ENCODE measurements at places on chromosomes 12 and 14.

DNA sequence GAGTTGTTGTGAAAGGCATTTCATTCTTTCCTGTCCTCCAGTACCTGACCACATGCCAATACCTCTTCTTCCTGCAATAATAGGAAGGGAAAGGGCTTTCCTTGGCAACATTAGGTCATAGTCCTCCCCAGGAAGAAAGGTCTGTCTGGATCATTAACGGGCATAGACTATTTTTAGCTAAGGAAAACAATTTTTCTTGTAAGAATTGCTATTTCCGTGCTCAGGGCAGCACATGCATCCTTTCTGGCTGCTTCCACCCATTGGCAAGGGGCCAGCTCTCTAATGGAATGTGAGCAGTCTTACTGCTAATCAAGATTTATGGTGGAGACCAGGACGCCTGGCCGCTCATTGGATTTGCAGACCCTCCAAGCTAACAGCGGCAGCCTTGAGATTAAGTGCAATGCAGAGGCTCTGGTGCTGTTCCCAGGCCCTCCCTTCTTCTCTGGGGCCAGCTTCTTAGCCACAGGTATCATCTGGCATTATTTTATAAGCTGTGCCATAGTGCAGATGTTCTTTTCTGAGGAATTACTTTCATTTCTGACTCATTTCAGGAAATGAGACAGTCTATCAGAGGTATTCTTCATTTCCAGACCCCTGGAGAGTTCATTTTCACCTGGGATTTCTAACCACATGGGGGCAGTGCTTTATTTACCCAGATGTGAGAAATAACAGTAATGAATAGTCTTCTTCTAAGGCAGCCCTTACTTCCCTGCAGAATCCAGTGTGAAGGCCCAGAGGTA lies 52.9 kb downstream of the ANO6 start:
- DNase-seq: no peak

- DNase-seq: no peak
Measured at GRCh38 chr12:114902665-114903064, 218.7 kb upstream of the TBX3 start.

GRCh38 chr12:19596434-19597166 lies 157.3 kb downstream of the AEBP2 start:
- no peak for DNase-seq

DNA sequence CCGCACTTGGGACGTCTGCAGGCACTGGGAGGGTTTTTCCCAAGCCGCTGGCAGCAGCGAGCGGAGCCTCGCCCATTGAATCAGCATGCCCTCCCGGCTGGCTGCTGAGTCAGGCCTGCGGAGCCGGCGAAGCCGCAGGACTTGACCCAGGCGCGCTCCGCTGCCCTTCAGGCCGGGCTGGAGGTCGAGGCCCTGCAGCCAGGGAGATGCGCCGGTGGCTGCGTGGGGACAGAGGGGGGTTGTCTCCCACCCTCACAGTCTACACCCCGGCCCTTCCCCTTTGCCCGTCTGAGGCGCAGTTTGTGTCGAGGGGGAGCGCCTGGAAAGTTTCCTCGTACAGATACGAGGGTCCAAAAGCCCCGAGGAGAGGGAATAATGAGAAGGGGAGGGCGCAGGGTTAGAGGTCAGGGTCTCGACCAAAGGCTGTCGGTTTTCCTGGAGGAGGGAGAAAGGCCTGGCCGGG lies 759 bp upstream of the KLC1 start:
- no peak for DNase-seq

- no peak for DNase-seq
Measured at GRCh38 chr14:50007123-50007903, 109.1 kb downstream of the VCPKMT start.

- DNase-seq: no peak
Measured at GRCh38 chr12:3236345-3237187, 159.4 kb downstream of the TSPAN9 start.

DNA sequence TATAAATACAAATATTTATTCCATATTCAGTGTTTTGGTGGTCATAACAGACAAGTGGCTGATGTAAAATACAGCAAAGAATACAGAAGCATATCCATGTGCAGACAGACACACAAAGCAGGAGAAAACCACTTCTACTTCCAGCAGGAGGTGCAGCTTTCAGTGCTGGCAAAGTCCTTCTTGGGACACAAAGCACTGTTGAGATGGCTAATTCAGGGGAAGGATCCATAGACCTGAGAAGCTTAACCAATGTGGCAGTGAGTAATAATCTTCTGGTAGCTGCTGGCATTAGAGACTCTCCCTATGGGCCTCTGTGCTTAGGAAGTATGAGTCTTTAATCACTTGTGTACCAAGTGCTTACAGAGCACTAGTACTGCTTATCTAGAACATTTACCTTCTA lies 26.8 kb downstream of the AMN1 start:
- no peak for DNase-seq

DNA sequence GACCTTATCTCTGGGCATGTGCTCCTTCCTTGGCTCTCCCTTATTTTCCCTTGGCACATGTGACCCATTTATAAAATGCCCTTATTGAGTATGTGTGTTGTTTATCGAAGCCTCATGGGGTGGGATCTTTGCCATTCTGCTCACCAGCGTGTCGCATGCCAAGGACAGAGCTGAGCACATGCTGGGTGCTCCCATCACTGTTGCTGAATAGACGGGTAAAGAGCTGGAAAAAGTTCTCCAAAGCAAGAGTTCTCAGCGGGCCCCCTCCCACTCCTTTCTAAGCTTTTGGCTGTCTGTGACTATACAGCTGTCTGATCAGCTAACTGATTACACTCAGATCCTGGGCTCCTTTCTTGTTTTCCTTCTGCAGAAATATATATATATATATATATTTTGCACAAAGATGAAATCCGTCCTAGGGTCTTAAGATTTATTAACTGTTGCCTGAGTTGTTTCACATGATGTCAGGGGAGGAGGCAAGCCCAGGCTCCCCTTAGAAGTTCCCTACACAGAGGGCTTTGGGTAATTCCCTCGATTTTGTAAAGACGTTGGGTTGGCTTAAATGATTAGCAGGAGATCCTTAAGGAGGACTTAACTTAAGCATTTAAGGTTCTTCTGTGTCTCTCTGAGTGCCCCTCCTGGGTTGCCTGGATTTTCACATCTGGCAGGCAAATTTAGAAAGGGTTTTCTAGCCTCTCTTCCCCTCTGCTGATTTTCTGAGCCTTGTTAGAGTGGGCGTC lies 71.6 kb downstream of the TMEM132C start:
- no peak for DNase-seq

GRCh38 chr14:87767567-87767901 lies 225.4 kb downstream of the GALC start:
- DNase-seq: no peak

DNA sequence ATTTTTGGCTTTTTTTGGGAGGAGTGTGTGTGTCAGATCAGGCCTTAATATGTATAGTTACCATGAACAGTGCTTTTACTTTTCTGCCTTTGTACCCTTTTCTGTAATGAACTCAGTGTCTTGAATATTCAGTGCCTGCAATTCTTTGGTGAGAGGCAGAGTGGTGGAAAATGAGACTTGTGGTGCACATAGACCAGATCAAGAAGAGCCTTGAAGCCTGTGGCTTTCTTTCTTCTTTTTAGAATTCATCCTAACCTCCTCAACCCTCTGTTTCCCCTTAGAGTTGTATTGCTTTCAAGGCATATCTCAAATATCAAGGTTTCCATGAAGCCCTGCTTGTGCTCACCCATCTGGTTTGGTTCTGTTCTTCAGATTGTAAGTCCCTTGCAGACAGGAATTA lies 2.6 kb downstream of the YLPM1 start:
- DNase-seq: no peak

GRCh38 chr14:41663473-41663850 lies 56.8 kb downstream of the LRFN5 start:
- no peak for DNase-seq

- no peak for DNase-seq
Measured at GRCh38 chr12:55051197-55051947, 31.6 kb downstream of the NEUROD4 start.

- DNase-seq: no peak
Measured at GRCh38 chr12:6780573-6780972, 8.3 kb downstream of the LAG3 start.

GRCh38 chr12:79691511-79692248 lies 916 bp upstream of the PAWR start:
- no peak for DNase-seq

DNA sequence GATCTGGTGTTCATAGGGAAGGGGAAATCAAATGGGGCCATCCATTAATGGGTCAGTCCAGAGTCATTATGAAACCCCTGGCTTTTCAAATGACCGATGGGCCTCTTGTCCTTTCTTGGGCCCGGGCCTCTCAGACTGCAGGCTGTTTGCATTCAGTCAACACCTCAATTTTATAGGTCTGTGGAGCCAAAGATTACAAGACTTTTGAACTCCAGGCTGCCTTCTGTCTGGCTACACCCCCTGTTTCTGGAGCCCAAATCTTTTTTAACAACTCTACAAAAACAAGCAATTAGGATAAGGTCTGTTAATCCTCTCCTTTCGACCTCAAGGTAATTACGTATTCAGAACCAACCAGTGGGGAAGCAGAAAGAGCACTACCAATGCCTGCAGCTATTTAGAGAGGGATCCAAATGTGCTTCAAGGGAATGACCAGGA lies 35.6 kb downstream of the DUSP6 start:
- DNase-seq: no peak

- DNase-seq: no peak
Measured at GRCh38 chr12:127334912-127335644, 931.9 kb upstream of the TMEM132C start.

DNA sequence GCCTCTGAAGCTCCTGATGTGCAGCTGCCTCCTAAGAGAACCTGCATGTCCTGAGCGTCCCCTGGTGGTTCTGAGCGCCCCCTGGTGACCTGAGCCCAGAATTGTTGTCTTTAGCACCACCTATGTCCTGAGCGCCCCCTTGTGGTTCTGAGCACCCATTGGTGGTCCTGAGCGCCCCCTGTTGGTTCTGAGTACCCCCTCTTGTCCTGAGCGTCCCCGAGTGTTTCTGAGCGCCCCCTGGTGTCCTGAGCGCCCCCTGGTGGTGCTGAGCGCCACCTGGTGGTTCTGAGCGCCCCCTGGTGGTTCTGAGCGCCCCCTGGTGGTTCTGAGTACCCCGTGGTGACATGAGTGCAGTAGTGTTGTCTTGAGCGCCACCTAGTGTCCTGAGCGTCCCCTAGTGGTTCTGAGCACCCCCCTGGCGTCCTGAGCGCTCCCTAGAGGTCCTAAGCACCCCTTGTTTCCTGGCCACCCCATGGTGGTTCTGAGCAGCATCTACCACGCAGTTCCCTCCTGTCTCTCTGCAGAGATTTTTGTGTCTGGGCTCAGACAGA lies 782.5 kb downstream of the TMEM121 start:
- peak; percentile 7 for DNase-seq

DNA sequence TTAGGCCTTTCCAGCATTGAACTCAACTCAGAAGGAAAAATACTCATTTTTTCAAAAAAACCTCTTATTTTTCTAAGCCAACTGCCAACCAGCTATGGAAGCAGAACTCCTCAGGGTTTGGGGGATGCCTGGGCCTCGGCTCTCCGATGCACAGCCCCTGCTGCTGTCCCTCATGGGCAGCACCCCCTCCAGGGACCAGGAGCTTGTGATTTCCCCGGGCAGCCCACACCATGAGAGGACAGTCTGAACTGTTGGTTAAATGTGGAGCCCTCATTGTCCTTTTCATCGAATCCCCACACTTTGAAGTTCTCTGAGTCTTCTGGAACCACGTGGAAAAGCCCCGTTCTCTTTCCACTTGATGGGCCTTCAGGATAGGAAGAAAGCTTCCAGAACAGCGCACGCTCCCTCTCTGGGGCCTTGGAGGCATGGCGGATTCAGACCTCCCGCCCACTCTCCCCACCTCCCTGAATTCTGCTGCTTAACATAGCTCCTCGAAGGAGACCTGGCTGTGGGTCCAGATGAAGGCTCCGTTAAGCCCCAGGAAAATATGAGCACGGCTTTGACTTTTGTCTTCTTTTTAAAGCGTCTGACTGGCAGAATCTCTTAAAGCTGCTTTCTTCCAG lies 156.6 kb downstream of the CALM1 start:
- DNase-seq: no peak

DNA sequence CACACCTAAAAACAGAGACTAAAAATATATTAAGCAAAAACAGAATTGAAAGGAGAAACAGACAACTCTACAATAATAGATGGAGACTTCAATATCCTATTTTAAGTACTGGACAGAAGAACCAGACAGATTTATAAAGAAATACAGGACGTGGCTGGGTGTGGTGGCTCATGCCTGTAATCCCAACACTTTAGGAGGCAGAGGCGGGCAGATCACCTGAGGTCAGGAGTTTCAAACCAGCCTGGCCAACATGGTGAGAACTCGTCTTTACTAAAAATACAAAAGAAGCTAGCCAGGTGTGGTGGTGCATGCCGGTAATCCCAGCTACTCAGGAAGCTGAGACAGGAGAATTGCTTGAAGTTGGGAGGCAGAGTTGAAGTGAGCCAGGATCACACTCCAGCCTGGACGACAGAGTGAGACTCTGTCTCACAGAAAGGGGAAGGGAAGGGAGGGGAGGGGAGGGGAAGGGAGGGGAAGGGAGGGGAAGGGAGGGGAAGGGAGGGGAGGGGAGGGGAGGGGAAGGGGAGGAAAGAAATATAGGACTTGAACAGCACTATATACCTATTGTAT lies 53.0 kb downstream of the CDK17 start:
- no peak for DNase-seq

DNA sequence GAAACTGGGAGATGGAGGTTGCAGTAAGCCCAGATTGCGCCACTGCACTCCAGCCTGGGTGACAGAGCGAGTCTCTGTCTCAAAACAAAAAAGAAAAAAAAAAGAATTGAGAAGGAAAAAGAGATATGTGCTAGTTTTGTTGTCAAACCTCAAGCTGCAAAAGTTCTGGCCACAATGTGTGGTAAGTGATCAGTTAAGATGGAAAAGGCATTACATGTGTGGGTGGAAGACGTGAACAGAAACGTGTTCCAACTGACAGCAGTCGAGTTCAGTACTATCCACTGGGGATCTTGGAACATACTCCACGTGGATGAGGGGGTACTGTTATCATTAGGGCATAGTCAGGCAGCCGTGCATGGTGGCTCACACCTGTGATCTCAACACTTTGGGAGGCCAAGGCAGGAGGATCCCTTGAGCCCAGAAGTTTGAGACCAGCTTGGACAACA lies 17.3 kb downstream of the GPR68 start:
- no peak for DNase-seq

DNA sequence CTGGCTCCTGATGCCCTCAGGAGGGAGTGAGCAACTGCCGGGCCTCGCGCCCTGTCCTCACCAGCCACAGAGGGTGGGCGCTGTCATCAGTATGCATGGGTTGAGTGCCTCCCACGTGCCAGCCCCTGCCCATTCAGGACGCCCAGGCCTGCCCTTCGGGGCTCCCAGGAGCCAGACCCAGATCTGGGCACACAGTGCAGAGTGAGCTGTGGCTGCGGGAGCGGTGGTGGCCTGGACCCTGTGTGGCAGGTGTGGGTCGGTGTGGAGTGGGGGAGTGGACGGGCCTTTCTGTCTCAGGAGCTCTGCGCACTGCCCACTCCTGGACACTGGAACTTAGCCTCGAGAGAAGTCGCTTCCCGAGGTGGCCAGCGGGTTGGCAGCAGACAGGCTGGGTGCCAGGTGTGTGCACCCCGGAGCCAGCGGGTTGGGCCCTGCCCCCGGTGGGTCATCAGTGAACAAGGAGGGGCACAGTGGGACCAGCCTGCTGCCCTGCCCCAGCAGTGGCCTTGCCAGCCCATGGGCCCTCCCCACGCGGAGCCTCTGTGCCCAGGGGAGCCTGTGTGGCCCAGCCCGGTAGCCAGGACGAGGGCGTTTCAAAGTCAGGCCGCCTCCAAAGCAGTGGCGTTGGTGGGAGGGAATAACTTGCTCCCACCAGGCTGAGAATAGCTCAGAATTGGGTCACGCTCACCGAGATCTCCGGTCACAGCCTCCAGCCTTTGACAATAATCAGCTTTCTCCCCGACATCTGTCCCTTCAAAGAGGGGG lies 9.5 kb downstream of the TRMT61A start:
- no peak for DNase-seq

GRCh38 chr12:130161261-130162243 lies 712 bp upstream of the FZD10 start:
- no peak for DNase-seq
